ENCODE measurements at places on chromosomes 11 and 22.

GRCh38 chr11:116649268-116649667, 123.5 kb downstream of the BUD13 start:
- DNase-seq = no peak

- no peak for DNase-seq
Observed at GRCh38 chr22:31800065-31800464, 46.2 kb downstream of the DEPDC5 start.

GRCh38 chr22:48331266-48331665, 1496.4 kb downstream of the BRD1 start:
- DNase-seq = no peak

- no peak for DNase-seq
Observed at GRCh38 chr22:49701380-49702067, 126.1 kb downstream of the BRD1 start.

DNA sequence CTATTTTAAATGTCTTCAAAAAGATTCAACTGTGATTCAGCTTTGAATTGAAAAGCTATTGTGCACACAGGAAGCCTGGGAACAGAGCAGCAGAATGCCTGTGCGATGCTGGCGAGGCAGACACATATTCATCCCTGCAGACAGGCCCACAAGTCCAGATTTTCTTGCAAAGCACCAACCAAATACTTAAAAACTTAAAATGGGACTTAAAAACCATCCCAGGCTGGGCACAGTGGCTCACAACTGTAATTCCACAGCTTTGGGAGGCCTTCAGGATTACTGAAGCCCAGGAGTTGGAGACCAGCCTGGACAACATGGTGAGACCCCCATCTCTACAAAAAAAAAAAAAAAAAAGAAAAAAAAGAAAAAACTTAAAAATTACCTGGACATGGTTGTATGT, 122.6 kb upstream of the SERPIND1 start:
- no peak for DNase-seq

All from left ventricle myocardium inferior (tissue), 1 donor.